Stimulated activated CD8-positive, alpha-beta memory T cell treated with anti-CD3 and anti-CD28 coated beads, Interleukin-4, amount 100 ng/mL, for 4 hours (primary cell): ENCODE measurements at places on chromosomes 7 and 10.
A peak's percentile ranks its signal among the peaks of the same experiment; 100 is the strongest.

- DNase-seq: no peak
These were observed 427.1 kb downstream of the GPAM start for GRCh38 chr10:111756217-111757061.

GRCh38 chr7:142196066-142196840, 61.6 kb downstream of the PRSS58 start:
- DNase-seq: no peak

DNA sequence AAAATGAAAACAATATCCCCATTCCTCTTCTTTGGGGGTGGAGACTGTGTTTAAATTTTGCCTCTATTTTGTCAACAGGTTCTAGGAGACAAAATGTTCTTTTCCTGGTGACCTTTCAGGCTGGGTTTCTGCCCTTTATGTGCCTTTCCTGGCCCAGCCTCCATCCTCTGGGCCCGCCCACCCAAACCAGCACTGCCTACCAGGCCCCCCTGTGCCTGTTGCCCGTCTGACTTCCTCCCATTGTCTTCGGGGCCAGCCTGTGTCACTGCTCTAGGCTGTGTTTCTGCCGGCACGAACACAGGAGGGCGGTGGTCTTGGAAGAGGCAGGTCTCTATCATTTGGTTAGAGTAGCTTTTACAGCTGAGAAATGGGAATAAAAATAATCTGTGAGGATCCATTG, 13.9 kb downstream of the TSPAN14 start:
- DNase-seq: peak; percentile 60

DNA sequence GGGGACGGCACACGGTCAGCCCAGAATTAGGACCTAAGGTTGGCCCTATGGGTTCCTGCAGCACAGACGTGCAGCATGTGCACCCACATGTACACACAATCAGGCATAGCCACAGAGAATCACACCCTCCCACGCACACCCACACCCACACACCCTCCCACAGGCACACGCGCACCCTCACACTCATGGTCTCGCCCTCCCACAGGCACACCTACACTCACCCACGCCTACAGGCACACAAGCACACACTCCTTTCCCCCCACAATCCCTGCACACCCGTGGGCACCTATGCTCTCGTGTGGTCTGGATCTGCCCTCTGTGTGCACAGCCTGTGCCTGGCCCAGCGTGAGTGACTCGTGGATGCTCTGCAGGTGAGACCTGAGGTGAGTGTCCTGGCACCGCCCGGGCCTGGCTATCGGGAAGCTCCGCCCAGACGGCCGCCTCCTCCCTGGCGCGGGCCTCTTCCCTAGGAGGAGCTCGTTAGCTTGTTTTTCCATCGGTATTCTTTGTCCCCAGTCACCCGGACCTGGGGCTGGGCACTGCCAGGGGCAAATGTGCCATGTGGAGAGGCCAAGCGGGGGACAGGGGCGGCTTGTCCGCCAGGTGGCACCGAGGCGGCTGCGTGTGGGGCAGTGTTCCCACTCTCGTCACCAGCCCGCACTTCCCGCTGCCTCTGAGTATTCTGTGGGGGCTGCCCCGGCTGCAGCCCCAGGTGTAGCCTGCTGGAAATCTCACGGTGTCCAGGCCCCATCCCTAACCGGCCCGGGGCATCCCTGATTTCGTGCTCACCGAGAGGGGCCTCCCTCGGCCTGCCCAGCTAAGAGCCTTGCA, 110.2 kb upstream of the FAM20C start:
- DNase-seq: no peak

GRCh38 chr7:43385856-43386255, 197.1 kb upstream of the STK17A start:
- no peak for DNase-seq

DNA sequence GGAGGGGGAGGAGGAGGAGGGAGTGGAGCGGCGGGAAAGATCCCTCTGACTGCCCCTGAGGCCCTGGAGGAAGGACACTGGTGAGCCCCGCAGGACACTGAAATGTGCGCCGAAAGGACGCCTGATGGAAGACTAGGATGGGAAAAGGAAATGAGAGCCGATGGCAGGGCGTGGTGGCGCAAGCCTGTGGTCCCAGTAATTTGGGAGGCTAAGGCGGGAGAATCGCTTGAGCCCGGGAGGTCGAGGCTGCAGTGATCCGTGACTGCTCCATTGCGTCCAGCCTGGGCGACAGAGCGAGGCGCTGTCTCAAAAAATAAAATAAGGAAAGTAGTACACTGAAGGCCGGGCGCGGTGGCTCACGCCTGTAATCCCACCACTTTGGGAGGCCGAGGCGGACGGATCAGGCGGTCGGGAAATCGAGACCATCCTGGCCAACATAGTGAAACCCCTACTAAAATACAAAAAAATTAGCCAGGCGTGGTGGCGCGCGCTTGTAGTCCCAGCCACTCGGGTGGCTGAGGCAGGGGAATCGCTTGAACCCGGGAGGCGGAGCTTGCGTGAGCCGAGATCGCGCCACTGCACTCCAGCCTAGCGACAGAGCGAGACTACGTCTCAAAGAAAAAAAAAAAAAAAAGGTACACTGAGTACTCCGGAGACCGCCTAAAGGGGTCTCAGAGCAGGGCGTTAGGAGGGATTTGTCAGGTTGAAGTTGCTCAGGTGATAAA, 561 bp upstream of the HNRNPF start:
- peak; percentile 58 for DNase-seq

DNA sequence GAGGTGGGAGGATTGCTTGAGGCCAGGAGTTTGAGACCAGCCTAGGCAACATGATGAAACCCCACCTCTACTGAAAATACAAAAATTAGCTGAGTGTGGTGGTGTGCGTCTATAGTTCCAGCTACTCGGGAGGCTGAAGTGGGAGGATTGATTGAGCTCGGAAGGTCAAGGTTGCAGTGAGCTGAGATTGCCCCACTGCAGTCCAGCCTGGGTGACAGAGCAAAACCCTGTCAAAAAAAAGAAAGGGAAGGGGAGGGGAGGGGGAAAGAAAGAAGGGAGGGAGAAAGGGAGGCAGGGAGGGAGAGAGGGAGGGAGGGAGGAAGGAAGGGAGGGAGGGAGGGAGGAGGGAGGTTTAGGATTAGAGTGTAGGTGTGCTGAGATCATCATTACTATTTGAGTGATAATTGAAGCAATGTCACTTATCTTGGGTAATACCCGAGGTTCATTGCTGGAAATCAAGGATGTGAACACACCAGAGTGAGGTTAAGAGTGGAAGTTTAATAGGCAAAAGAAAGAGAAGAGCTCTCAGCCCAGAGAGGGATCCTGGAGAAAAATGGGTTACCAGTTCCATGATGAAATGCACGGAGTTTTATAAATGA, 27.6 kb downstream of the VCL start:
- DNase-seq: no peak

DNA sequence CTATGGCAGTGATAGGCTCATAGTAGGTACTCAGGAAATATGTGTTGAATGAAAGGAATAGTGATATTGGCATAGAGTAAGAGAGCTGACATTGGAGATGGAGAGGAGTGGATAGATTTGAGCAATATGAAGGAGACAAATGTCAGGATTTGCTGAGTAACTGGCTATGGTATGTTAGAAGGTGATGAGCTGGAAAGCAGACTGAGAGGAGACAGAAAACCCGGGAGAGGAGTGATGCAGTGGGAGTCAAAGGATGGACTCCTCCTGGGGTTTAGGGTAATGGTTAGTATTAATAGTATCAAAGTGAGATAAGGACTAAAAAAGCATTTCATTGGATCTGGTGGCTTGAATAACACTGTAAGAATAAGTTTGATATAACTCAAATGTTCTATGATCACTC, 64.8 kb downstream of the CD36 start:
- no peak for DNase-seq

DNA sequence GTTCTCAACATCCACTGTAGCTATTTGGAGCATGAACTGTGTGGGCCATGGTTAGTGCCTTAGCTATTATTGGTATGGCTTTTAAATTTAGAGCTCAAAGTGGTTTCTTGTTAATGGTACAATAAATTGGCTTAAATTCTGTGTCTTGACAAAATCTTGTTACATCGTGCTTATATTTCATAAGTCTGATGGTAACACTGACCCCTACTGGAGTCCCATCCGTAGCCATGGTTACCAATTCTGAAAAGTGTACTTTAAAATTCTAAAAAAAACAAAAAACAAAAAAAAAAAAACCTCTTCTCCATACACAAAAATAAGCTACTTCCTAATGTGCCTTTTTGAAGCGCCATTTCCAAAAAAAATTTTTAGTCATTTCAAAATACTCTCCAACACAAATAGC, 6.4 kb upstream of the RPP30 start:
- DNase-seq: no peak

DNA sequence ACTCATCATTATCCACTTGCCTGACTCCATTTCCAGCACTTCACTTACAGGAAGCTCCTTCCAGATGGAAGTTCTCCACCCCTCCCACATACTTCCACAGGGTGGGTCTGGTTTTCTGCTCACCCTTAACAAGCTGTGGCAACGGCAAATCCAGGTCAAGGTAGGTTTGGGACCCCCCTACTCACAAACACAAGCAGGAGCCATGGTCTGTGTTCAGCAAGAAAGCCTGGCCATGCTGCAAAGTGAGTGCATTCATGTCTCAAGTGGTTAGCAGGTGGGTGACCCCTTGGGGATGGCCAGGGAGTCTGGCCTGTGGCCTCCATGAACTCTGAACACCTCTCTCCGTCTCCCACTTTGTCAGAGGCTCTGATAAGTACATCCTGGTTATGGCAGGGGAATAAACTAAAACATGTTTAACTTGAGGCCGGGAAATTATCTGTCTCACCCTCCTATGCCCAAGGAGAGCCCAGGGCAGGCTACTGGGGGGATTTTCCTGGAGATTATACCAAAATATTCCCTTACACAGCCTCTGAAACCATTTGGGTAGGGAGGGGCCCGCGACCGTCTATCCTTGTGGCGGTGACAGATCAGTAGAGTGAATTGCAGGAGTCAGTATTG, 844 bp downstream of the XPNPEP1 start:
- DNase-seq: no peak

DNA sequence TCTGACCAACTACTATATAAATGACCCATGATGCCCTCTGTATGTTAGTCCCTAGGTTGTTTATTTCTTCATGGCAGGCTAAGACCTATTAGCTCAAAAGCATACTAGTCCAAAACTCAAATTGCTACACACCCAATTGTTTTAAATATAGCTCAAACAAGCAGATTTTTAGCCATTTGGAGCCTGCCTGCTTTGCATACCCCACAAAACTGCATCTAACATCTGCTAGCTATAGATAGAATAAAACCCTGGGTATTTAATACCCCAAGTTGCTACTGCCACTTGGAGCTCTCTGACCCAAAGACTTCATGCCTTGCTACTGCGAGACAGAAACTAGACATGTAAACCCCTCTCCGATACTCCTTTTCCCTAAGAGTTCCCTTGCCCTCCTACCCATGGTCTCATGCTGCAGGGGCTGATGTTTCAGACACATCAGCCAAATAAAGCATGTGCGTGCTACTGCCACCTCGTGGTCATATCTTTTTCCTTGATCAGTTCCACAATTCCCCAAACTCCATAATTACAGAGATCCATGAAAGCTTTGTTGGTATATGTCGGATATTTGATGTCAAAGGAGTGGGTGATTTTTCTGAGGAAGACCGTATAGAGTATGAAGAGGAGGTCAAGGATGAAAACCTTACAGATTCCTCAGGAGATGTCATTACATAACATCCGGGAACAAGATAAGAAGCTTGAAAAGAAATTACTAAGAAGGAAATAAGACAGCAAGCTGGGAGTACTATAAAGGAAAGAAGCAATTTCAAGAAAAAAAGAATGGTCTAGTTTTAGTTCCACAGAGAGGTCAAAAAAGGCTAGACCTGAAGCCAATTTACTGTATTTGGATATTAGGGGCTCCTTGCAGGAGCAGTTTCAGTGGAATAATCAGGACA, 386.6 kb downstream of the SH2D4B start:
- DNase-seq: no peak

DNA sequence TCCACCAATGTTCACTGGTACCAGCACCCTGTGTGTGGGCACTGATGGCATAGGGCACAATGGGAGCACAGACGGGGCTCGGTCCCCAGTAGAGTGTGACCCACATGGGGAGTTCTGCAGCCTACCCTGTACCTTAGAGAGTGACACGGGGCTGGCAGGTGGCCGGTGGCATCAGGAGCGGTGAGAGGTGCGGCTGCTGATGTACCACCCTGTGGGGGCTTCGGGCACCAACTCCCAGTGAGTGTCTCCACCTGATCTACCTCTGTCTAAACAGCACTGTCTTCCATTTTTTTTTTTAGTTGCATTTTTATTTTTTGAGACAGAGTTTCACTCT, 4.1 kb downstream of the JAKMIP3 start:
- DNase-seq: no peak

DNA sequence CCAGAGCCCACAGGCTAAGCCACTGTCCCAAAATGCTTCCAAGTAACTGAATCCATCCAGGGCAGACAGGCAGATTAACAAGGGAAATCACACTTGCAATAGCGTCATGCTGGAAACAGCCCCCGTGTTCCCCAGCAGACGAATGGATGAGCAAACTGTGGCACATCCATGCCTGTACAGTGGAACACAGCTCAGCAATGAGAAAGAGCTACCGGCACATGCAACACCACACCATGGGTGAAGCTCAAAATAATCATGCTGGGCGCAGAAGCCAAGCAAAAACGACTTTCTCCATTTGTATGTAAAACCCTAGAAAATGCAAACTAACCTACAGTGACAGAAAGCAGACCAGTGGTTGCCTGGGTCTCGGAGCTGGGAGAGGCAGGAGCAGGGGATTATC, 153.1 kb downstream of the SLIT1 start:
- no peak for DNase-seq

DNA sequence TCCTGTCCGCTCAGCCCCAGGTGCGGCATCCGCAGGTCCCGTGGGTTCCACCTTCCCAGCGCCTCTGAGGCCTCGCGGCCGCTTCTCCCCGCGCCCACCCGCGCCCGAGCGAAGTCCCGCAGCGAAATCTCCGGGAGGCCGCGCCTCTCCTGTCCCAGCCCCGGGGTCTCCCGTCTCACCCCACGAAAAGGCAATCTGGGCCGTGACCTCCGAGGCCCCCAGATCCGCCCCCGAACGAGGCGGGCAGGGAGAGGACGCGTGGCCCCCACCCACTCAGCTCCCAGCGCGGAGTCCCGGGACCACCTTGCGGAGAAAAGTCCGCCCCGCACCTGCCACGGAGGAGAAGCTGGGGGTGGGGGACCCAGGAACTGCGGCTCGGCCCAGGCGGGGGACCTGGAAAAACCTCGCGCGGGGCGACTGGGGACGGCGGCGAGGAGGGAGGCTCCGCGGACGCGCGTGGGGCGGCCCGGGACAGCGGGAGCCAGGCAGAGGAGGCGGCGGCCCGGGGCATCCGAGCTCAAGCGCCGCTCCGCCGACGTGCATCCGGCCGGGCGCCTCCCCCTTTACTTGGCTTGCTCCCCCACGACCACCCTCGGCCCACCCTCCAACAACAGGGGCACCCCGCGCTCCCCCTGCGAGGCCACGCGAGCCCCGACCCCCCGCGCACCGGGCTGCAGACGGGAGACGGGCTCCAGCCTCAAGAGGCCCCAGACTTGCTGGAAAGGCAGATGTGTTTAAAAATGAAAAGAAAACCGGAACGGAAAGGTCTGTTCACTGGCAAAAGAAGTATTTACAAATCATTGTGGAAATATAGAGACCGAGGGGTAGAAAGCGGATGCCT, 33.0 kb upstream of the RNF32 start:
- DNase-seq: no peak

- no peak for DNase-seq
These were observed 90.8 kb downstream of the PRLHR start for GRCh38 chr10:118504467-118505205.

- DNase-seq: no peak
These were observed 60.4 kb downstream of the CSGALNACT2 start for GRCh38 chr10:43198682-43199005.

- DNase-seq: no peak
These were observed 75.0 kb downstream of the GATA3 start for GRCh38 chr10:8129438-8129837.
